ENCODE measurements at places on chromosomes 16 and 17. TPM values are rescaled to one million over a fixed set of nuclear protein-coding genes. Genes with fewer than 3 reads are reported as not detected.

PMM2 gene
- total RNA-seq, result 49.1 TPM

DNA sequence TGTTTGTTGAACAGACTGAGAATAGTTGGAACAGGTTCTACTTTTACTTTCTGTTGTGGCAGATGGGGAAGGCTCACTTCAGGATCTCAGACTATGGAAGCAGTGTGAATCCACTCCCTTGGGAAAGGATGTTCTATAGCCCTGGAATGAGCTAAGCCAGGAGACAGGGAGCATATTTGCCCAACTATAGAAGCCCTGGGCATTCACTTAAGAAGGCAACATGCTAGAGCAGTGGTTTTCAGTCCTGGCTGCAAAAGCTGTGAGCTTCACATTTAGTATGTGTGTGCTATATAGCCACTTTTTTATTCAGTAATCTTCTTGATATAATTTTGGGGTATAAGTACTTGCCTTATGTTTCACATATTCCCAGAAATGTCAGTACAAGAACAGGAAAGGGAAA is 1.2 kb upstream of the KRT32 start:
- DNase-seq, result no peak

FOXF1 gene
- total RNA-seq, result not detected

TMIGD1 gene
- not detected for total RNA-seq

KIF2B gene
- not detected for total RNA-seq

KRT24 gene
- total RNA-seq, result not detected

Measured in H7 (cell line).